ENCODE measurements at places on chromosomes 2 and 18.

DNA sequence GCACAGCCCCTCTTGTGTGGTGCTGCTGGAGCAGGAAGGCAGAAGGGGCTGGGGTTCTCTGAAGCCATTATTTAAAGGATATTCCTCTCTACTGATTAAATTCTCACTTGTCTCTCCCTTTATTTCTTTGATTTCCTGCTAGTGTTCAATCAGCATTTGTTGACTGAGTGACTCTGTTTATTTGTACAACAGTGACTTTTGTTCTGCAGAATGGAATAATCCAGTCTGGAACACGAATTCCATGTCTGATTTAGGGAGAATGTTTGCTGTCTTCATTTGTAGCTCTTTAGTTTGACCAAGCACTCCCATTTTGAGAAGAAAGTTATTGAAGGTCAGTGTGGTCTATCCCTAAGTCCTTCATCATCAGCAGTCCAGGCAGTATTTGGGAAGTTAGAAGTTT is 141.2 kb downstream of the SETBP1 start:
- DNase-seq = no peak

- no peak for DNase-seq
Measured at GRCh38 chr2:10792001-10792634, 20.5 kb downstream of the PDIA6 start.

- no peak for DNase-seq
Measured at GRCh38 chr2:106812383-106812782, 73.6 kb downstream of the ST6GAL2 start.

DNA sequence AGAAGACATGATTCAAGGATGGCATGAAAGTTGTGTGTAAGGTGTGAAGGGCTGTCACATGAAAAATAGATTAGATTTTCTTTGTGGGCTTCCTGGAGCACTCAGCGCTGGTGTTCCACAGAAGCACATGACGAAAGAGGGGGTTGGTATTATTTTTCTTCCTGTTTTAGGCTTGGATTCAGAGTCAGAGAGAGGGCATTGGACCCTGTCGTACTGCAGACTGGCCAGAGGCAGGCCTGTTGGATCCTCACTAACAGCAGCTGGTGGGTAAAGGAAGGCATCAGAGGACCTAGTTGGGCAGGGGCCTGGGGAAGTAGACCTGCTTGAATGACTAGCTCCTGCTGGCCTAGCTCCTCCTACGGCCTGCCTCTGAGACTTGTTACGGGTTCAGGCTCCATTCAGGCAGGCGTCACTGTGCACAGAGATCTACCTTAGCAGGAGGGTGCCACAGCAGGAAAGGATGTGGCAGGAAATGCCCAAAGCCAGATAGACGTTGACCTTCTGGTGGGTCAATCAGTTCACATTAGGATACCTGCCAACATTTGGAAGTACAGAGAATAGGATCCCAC is 13.1 kb downstream of the CTLA4 start:
- no peak for DNase-seq

DNA sequence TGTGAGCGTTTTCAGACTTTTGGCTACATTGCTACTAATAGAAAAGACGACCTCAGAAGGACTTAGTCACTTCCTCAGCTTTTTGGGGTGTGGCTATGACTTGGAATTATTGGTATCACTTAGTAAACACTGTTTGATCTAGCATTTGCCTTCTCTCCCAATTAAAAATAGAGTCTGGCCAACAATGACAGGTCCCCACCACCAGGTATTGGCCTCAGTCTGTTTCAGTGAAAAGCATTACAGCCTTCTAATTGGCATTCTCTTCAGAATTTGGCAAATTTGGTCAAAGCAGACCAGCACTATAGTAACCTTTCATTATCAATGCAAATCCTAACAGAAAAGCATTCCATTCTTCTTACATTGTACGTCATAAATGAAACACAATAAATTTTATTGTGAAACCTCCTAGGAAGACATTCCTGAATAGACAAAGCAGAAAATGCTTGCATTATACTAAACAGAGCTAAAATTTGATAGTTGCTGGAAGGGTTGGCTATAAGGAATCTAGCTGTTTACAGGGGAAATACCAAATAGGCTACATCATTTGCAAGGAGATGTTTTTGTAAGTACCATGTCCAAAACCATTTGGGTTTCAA is 613.9 kb downstream of the IRS1 start:
- DNase-seq = no peak

DNA sequence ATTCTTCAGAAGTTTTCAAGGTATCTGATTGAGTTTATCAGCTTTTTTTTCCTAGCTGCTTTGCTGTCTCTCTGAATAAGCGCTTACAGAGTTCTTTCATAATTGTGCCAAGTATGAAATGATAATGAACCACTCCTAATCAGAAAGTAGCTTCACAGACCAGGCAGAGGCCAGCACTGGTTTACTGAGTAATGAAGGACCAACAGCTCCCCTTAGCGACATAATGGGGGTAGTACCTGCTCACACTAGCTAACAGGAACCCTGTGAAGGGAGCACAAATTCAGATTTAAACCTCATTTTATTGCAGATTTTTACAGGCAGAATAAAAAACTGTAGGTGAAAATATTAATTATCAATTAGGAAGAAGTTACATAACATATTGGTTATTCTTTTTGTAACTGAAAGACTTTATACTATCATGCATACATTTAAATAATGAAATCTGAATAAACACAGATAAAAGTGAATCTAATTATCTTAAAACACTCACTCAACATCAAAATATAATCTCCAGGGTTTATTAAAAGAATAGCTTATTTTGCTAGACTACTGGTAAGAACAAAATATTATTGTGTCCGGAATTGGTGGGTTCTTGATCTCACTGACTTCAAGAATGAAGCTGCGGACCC is 53.7 kb upstream of the LRRC30 start:
- DNase-seq = no peak

DNA sequence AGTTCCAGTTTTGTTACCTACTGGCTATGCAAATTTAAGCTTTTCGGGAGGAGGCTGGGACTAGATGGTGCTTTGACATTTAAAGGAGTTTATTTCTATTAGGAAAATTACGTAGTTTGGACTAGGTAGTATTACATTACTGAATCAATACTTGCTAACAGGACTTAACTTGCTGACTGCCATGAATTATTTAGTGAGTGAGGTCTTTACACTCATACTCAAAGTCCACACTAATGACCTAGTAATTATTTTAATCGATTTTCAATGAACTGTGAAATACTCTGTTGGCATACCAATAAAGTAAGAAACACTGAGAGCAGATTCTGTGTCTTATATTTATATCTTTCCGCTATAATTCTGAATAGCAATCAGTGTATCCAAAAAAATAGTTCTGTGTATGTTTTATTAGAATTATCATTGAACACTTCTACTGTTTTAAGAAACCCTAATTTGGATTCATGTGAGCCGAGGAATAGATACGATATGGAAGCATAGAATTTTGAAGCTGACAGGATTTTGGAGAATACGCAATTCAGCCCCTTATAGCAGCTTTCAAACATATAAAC is 55.0 kb downstream of the CHST9 start:
- DNase-seq = no peak
